ENCODE measurements at places on chromosomes 13 and 19.

DNA sequence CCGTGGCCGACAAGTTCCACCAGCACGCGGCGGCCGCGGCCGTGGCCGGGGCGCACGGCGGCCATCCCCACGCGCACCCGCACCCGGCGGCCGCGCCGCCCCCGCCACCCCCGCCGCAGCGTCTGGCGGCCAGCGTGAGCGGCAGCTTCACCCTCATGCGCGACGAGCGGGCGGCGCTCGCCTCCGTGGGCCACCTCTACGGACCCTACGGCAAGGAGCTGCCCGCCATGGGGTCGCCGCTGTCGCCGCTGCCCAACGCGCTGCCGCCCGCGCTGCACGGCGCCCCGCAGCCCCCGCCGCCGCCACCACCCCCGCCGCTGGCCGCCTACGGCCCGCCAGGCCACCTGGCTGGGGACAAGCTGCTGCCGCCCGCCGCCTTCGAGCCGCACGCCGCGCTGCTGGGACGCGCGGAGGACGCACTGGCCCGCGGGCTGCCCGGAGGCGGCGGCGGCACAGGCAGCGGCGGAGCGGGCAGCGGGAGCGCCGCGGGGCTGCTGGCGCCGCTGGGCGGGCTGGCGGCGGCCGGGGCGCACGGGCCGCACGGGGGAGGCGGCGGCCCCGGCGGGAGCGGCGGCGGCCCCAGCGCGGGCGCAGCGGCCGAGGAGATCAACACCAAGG is 821 bp downstream of the ONECUT3 start:
- DNase-seq: no peak

- no peak for DNase-seq
Observed at GRCh38 chr13:86710013-86710412, 910.8 kb upstream of the SLITRK6 start.

- DNase-seq: no peak
Observed at GRCh38 chr19:19568802-19569756, 31.0 kb downstream of the CILP2 start.

DNA sequence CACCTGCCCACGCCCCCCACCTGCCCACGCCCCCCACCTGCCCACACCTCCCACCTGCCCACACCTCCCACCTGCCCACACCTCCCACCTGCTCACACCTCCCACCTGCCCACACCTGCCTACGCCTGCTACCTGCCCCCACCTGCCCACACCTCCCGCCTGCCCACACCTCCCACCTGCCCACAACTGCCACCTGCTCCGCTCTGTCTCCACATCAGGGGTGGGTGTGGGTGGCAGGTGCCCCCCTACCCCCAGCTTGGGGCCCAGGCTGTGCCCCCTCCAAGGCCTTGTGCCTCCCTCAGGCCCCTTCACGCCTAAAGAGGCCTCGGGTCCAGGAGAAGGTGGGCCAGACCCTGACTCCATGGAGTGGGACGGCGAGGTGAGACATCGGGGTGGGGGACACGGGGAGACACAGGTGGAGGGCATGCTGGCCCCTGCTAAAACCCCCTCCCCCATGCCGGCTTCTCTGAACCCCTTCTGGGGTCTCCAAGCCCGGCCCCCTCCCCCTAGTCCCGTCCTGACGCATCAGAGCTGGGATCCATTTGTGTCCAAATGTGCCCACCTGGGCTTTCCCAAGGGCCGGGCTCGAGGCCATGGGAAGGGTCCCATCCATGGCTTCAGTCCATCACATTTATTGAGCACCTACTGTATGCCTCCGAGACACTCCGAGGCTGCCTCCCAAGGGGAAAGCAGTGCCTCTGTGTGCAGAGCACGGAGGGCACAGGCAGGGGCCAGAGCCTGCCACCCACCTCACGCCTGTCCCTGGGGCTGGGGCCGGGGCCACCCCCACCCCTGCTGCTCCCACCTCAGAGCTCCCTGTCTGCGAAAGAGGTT is 4.9 kb downstream of the PLK5 start:
- DNase-seq: no peak

DNA sequence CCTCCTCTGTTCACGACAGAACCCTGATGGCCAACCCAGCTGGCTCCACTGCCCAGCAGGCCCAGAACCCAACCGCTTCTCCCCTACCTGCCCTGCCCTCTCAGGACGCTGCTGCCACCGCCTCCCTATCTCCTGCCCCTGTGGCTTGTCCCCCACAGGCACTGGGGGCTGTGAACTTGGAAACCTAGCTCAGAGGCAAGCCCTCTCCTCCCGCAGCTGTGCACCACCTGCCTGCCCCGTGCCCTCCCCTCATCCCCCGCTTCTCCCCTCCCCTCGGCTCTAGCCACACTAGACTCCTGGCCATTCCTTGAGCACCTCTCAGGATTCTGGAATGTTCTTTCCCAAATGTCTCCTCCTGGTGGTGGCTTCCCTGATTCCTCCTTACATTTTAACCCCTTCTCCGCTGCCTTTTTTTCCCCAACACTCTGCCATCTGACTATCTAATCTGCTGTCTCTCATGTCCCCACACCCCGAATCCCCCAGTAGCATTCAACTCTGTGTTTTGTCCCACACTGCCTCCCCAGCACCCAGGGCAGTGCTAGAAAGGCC is 6.7 kb downstream of the NANOS3 start:
- no peak for DNase-seq

- peak; percentile 97 for DNase-seq
Observed at GRCh38 chr19:18636183-18636968, 452 bp upstream of the KLHL26 start.

DNA sequence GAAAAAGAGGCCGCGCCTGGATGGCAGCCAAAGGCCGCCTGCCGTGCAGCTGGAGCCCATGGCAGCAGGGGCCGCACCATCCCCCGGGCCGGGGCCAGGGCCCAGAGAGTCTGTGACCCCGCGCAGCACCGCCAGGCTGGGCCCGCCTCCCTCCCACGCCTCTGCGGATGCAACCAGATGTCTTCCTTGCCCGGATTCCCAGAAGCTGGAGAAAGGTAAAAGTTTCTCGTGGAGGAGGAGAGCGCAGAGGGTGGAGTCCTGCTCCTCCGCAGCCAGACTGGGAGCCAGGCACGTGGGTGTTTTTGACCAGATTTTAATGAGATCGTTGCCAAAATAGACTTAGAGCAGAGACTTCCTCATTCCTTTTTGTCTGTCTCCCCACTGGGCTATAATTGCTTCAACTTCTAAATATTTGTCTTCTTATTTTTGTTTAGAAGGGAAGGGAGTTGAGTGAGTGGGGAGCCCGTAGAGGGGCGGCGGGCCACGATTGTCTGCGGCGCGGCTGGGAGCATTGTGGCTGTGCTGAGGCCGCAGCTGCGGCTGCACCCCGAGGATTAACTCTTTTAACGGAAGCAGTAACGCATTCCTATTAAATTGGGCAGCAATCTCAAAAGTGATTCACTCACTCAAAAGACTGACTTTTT is 22.8 kb upstream of the NDUFS7 start:
- DNase-seq: peak; percentile 83

DNA sequence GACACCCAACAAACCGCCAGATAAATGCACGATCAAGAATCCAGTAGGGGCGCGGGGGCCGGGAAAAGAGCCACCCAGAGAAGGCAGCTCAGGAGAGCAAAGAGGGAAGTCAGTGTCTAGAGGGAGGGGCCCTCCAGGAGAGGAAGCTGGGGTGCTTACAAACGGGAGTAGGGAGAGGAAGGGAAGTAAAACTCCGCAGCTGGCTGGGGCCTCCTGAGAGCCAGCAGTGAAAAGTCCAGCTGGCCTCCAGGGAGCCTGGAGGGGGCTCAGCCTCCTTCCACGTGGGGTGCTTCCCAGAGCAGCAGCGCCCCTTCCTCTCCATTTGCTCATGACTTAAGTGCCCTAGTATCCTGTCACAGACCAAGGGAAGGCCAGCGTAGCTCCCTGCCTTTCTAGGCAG is 51.8 kb downstream of the TMED1 start:
- DNase-seq: no peak

DNA sequence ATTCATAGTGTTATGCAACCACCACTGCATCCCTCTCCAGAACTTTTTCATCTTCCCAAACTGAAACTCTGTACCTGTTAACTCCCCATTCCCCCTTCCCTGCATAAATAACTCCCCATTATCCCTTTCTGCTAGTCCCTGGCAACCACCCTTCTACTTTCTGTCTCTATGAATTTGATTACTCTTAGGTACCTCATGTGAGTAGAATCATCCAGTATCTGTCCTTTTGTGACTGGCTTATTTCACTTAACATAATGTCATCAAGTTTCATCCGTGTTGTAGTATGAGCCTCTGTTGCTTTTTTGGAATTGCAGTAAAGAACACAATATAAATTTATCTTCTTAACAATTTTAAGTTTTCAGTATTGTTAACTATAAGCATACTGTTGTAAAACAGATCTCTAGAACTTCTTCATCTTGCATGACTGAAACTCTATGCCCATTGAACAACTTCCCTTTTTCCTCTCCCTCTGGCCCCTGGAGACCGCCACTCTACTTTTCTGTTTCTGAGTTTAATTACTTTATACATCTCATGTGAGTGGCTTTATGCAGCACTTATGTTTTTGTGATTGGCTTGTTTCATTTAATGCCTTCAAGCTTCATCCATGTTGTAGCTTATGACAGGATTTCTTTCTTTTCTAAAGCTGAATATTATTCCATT is 87.3 kb upstream of the ABCC4 start:
- no peak for DNase-seq

- DNase-seq: no peak
Observed at GRCh38 chr19:17718550-17718946, 732 bp upstream of the MAP1S start.

DNA sequence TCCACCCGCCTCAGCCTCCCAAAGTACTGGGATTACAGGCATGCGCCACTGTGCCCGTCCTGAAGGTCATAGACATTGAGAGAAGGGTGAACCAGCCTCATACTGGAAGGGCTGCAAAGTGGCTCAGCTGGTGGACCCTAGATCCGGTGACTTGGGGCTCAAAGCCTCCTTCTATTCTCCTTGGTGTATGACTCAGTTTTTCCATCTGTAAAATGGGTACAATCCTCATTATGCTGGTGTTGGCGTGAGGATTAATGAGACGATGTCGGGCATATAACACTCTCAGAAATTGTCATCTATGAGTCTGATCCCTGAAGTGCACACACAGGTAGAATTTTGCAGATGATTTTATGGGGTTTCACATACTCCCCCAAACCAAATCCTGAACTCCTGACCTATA is 5.8 kb upstream of the CAMSAP3 start:
- no peak for DNase-seq

- no peak for DNase-seq
Observed at GRCh38 chr13:102582256-102582655, 14.5 kb upstream of the TPP2 start.

DNA sequence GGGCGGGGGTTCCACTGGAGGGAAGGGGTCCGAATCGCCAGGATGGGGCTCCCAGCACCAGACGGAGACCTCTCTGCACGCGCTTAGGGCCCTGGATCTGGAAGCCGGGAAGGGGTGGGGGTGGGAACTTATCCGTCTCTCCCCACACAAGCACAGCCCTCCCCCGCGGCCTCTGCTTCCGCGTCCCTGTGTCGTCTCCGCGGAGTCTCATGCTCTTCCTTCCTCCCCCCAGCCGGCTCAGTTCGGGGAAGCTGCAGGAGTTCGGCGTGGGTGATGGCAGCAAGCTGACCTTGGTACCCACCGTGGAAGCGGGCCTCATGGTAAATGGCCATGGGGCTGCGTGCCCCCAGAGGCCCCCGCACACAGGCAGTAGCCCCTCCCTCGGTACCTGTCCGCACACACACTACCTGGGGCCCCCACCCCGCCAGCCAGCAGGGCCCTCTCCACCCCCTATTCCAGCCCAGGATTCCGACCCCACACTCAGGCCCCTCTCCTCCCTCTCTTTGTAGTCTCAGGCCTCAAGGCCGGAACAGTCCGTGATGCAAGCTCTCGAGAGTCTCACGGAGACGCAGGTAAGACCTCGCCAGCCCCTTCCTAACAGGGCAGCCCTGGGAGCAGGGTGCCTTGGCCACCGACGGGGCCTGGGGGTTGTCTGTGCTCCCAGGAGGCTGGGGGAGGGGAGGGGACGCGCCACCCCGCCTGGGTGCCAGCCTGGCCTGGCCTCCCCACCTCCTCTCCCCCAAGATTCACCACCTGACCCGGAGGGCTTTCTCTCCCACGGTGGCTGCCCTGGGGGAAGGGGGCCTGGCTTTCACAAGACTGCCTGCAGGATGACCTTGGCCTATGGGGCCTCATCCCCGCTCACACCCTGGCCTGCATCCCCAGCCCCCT is 3.2 kb downstream of the MIDN start:
- peak; percentile 77 for DNase-seq

DNA sequence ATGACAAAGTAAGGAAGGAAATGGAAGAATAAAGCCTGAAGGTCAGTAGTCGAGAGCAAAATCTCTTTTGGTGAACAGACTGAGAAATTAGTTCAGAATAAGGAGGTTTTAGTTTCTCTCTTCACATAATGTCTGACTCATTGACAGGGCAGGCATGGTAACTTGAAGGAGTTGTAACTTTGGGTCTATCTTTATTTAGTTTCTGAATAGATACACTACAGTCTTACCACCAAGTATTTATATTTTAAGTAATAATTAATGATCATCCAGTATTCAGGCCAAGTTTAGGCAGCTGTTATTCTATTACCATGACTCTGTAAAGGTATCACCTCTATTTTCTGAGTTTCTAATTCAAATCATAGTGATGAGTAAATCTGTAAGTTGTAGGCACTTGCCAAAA is 219.9 kb downstream of the SPRY2 start:
- no peak for DNase-seq

GRCh38 chr19:38288123-38288855 is 15.8 kb upstream of the C19orf33 start:
- DNase-seq: no peak

- no peak for DNase-seq
Observed at GRCh38 chr19:3250675-3251074, 26.2 kb downstream of the CELF5 start.

DNA sequence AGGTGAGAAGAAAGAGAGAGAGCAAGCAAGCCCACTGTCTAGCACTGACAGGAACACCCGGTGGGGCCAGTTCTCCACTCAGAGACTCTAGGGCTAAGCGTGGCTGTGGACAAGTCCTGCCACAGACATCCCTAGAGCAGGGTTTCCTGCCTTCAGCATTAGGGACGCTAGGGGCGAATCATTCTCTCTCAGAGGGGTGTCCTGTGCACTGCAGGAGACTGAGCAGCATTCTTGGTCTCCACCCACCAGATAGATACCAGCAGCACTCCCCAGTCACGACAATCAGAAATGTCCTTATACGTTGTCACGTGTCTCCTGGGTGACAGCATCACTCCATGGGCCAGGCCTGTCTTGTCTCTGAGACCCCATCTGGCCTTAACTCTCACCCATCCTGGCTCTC is 1.5 kb downstream of the OR10H1 start:
- no peak for DNase-seq

GRCh38 chr13:32734511-32734910 is 148.3 kb downstream of the PDS5B start:
- no peak for DNase-seq

GRCh38 chr13:40472427-40473220 is 193.8 kb downstream of the FOXO1 start:
- no peak for DNase-seq

DNA sequence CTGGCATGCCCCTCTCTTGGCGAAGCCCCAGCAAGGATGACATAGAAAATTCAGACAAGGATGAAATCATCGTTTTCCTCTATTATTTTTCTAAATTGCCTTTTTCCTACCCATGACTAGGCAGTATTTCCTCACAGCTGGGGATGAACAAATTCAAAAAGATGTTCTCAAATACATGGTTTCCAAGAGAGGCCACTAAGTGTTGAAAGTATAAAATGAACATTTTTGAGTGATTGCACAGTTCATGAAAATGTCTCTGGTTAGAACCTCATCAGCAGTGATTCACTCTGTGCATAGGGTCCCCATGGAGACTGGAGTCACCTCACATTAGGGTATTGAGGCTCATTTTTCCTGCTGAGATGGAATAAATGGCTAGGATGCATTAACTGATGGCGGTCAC is 373.7 kb downstream of the DNAJC15 start:
- DNase-seq: no peak

All from right forelimb (tissue), 1 donor.